ENCODE measurements at places on chromosomes 6 and 20.

DNA sequence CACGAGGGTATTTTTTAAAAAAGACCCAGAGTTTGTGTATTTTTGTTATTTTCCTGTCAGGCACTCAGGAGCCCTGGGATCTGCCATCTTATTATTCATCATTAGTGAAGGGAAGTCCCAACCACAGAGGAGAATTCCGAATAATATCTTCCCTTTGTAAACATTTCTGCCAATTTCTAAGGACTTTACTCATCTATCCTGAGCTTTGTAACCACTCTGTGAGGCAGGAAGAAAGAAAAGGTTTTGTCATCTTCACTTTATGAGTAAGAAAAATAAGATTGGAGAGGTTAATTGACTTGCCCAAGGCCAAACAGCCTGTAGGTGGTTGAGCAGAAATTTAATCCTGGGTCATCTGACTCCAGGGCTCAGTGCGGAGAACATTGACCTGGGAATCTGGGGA is 23.0 kb upstream of the IYD start:
- DNase-seq = no peak
- H3K27ac ChIP-seq = no peak overlapping the region
- peaks cover 3% of the 10 kb centered on the region for H3K27me3 ChIP-seq
- H3K4me3 ChIP-seq = no peak overlapping the region
- no peaks in the 10 kb centered on the region for H3K36me3 ChIP-seq

GRCh38 chr6:85431271-85431670 is 18.6 kb upstream of the NT5E start:
- no peaks in the 10 kb centered on the region for H3K27me3 ChIP-seq
- no peak for DNase-seq
- no peak overlapping the region for H3K27ac ChIP-seq
- H3K36me3 ChIP-seq = no peaks in the 10 kb centered on the region
- no peak overlapping the region for H3K4me3 ChIP-seq
- H3K4me1 ChIP-seq = no peaks in the 10 kb centered on the region

DNA sequence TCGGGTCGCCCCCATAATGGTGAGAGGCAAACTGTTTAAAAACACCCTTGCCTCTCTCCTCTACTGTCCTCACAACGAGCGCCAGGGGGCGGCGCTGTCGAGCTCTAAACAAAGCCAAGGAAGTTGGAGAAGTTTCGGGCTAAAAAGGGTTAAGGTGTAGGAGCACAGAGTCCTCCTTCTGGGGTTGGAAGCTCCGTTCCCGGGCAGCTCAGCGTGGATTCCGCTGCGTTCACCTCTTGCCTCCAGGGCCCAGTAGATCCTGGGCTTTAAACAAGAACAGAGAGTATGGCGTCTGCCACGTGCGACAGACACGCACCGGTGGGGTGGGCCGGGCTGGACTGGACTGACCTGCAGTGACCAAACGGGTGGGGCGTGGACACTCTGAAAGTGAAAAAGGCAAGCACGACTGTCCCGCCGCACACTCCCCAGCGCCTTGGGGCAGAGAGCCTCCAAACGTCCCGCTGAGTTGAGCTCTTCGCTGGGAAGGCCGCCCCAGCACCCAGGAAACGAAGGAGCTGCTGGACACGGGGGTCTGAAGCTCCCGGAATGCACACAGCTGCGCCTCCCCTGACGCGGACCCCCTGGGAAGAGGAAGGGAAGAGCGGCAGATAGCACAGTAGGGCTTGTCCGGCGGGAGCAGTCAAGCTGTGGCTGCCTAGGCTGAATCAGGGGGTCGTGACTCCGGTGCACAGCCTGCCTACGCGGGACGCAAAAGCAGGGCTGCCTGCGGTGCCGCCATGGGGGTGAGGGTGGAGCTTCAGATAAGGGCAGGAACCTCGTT is 1.6 kb upstream of the THBD start:
- H3K27ac ChIP-seq = peak overlapping the region; percentile 97
- peak; percentile 87 for DNase-seq
- no peaks in the 10 kb centered on the region for H3K36me3 ChIP-seq
- no peaks in the 10 kb centered on the region for H3K27me3 ChIP-seq
- H3K4me3 ChIP-seq = peak overlapping the region; percentile 63
- peaks cover 43% of the 10 kb centered on the region for H3K4me1 ChIP-seq

DNA sequence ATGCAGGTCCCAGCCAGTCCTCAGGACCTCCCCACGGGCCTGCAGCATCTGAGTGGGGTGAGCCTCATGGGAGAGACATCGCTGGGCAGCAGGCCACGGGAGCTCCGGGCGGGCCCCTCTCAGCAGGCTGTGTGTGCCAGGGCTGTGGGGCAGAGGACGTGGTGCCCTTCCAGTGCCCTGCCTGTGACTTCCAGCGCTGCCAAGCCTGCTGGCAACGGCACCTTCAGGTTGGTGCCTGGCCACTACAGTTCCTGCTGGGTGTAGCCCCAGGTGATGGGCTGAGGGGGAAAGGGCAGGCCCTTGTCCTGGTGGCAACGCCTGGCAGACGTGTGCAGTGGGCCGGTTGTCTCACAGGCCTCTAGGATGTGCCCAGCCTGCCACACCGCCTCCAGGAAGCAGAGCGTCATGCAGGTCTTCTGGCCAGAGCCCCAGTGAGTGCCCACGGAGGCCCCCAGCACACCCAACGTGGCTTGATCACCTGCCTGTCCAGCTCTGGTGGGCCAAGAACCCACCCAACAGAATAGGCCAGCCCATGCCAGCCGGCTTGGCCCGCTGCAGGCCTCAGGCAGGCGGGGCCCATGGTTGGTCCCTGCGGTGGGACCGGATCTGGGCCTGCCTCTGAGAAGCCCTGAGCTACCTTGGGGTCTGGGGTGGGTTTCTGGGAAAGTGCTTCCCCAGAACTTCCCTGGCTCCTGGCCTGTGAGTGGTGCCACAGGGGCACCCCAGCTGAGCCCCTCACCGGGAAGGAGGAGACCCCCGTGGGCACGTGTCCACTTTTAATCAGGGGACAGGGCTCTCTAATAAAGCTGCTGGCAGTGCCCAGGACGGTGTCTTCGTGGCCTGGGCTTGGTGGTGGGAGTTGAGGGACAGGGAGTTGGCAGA is 787 bp upstream of the TNFRSF6B start:
- no peak overlapping the region for H3K27ac ChIP-seq
- no peak overlapping the region for H3K4me3 ChIP-seq
- H3K27me3 ChIP-seq = no peaks in the 10 kb centered on the region
- no peak for DNase-seq
- no peaks in the 10 kb centered on the region for H3K36me3 ChIP-seq

- H3K4me1 ChIP-seq = peaks cover 5% of the 10 kb centered on the region
These were observed 17.0 kb downstream of the CCDC167 start for GRCh38 chr6:37482606-37483251.

- peaks cover 22% of the 10 kb centered on the region for H3K36me3 ChIP-seq
- H3K4me1 ChIP-seq = no peaks in the 10 kb centered on the region
- no peaks in the 10 kb centered on the region for H3K27me3 ChIP-seq
These were observed 32.4 kb downstream of the TRAF3IP2 start for GRCh38 chr6:111573131-111573883.

GRCh38 chr20:45701873-45702272 is at the start of gene WFDC13:
Gene WFDC13, plus strand, starts transcription at chr20:45702038. Its CDS starts 86 bp downstream, at chr20:45702124.
- no peaks in the 10 kb centered on the region for H3K36me3 ChIP-seq
- no peaks in the 10 kb centered on the region for H3K27me3 ChIP-seq
- no peak within 1 kb of the TSS for H3K27ac ChIP-seq
- no peak within 1 kb of the TSS for H3K4me3 ChIP-seq
- DNase-seq = no peak

- no peaks in the 10 kb centered on the region for H3K4me1 ChIP-seq
- peaks cover 35% of the 10 kb centered on the region for H3K27me3 ChIP-seq
- DNase-seq = no peak
- no peaks in the 10 kb centered on the region for H3K36me3 ChIP-seq
- peak overlapping the region; percentile 57 for H3K4me3 ChIP-seq
These were observed 115.4 kb upstream of the BTN3A2 start for GRCh38 chr6:26249707-26249956.

DNA sequence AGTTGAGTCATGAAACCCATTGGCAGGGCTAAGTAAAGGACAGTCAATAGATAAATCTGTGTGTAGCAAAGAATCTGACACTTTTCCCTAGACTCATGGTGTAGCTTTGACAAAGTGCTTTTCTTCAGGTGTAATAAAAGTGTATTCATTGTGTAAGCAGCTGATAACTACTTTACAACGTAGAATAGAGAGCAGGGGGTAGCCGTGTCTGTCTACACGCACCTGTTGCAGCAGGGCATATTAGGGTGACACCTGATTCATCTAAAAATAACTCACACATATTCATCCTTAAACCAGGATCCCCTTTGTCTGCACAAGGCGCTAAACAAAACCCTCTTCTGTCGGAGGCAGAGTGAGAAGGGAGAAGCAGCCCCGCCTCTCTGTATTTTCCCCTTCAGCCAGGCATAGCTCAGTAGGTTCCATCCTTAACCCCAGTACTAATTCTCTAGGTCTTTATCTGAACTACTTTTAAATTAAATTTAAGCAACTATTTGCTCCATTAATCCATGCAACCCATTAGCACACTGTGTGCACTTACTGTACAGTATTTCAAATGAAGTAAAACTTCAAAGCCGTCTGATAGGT is 306.7 kb upstream of the SASH1 start:
- no peaks in the 10 kb centered on the region for H3K27me3 ChIP-seq
- H3K36me3 ChIP-seq = no peaks in the 10 kb centered on the region
- no peaks in the 10 kb centered on the region for H3K4me1 ChIP-seq
- no peak for DNase-seq

GRCh38 chr20:12179692-12180091 is 262.0 kb downstream of the BTBD3 start:
- H3K27ac ChIP-seq = no peak overlapping the region
- no peaks in the 10 kb centered on the region for H3K36me3 ChIP-seq
- DNase-seq = no peak
- no peak overlapping the region for H3K4me3 ChIP-seq

DNA sequence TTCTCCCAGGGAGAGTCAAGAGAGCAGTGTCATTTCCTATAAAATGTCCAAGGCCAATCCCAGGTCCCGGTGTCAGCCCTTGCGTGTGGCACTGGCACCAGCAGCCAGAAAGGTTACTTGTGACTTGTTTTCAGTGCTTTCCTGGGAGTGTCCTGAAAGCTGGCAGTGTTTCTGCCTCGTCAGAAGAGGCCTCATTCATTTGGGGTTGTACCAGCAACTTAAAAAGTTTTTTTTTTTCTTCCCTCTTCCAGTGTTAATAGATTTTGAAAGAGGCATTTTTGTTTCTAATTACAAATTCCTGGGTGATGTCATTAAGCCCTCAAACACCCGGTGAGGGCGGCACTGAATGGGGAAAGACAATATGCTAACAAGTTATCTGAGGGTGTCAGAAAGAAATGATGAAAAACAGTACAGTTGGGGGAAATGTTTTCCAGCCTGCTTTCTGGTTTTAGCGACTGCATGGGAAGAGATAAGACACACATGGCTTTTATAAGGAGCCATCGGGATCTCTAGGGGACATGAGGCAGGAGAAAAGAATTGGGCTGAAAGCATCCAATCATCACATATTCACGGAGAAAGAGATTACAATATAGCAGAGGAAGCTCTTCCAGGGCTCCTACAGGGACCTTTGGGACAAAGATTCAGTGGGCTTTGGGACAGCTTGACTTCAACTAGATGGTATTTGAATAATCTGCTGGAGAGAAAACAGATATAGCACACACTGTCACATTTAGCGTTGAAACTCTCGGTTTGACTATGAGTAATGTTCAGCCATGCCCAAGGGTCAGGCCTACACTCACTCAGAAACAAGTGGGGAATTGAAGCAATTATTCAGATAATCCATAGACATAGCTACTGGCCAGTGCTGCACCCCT is 153.0 kb downstream of the BCAS1 start:
- peak overlapping the region; percentile 81 for H3K27ac ChIP-seq
- H3K27me3 ChIP-seq = no peaks in the 10 kb centered on the region
- no peak overlapping the region for H3K4me3 ChIP-seq
- DNase-seq = peak; percentile 82
- H3K36me3 ChIP-seq = no peaks in the 10 kb centered on the region

GRCh38 chr6:157688275-157688959 is 134.6 kb upstream of the SNX9 start:
- no peaks in the 10 kb centered on the region for H3K4me1 ChIP-seq
- no peak for DNase-seq
- no peak overlapping the region for H3K4me3 ChIP-seq

DNA sequence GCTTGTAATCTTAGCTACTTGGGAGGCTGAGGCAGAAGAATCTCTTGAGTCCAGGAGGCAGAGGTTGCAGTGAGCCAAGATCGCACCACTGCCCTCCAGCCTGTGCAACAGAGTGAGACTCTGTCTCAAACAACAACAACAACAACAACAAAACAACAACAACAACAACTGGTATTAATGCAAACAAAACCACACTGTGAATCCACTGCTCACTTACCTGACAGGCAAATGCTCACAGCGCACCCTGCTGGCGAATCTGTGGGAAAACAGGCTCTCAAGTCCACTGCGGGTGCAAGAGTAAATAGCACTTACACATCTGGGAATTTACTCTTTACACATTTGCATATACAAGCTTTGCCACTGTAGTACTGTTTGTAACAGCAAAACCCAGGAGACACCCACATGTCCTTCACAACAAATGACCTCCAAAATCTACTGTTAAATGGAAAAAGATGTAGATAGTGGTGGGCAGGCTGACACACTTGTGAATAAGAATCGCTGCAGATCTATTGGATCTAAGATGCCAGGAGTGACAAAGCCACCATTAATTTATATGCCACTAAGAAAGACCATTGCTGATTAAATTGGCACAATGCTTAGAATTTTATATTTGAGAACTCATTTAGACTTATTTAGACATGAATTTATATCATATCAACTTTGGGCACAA is 29.3 kb downstream of the NSFL1C start:
- H3K27ac ChIP-seq = no peak overlapping the region
- peaks cover 40% of the 10 kb centered on the region for H3K36me3 ChIP-seq
- H3K4me3 ChIP-seq = no peak overlapping the region
- no peaks in the 10 kb centered on the region for H3K4me1 ChIP-seq

GRCh38 chr6:117506907-117507306 is 24.4 kb downstream of the DCBLD1 start:
- no peak overlapping the region for H3K27ac ChIP-seq
- H3K4me1 ChIP-seq = peaks cover 20% of the 10 kb centered on the region
- H3K27me3 ChIP-seq = no peaks in the 10 kb centered on the region
- H3K4me3 ChIP-seq = no peak overlapping the region

GRCh38 chr6:82277686-82278085 is 30.1 kb upstream of the IBTK start:
- no peak for DNase-seq
- no peak overlapping the region for H3K4me3 ChIP-seq

DNA sequence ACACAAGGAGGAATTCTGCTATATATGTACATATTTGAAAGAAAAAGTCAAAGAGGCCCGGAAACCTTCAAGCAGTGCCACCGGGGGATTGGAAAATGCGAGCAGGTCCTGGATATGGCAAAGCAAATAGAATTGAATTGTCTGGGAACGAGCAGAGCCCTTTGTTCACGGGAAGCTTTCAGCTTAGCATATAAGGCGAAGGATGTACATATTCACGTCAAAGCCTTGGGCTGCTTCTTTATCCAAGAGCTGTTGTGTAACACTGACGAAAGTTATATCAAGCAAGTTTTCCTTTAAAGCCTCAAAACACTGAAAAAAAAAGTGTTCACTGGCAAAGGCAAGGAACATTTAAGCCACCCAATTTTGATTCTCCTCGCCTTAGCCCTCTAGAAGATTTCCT is 171.0 kb downstream of the GPX5 start:
- no peak for DNase-seq
- H3K27ac ChIP-seq = no peak overlapping the region
- no peaks in the 10 kb centered on the region for H3K4me1 ChIP-seq
- H3K36me3 ChIP-seq = no peaks in the 10 kb centered on the region
- H3K27me3 ChIP-seq = no peaks in the 10 kb centered on the region

- DNase-seq = no peak
- no peak overlapping the region for H3K4me3 ChIP-seq
- H3K36me3 ChIP-seq = peaks cover 8% of the 10 kb centered on the region
- peak overlapping the region; percentile 80 for H3K27ac ChIP-seq
- no peaks in the 10 kb centered on the region for H3K27me3 ChIP-seq
These were observed 76.1 kb downstream of the TBX18 start for GRCh38 chr6:84688141-84688873.

All from tibial artery (tissue), 4 donors.